ENCODE measurements at places on chromosomes 4 and X. TPM values are rescaled to one million over a fixed set of nuclear protein-coding genes. Genes with fewer than 3 reads are reported as not detected.

The GRPEL1 gene
- total RNA-seq: 74.2 TPM

The GLRA3 gene
- total RNA-seq: not detected

The CHST7 gene
- total RNA-seq: 4.1 TPM

The ANK2 gene
- total RNA-seq: 8.8 TPM

The CXCL11 gene
- 0.68 TPM for total RNA-seq

The HS6ST2 gene
- total RNA-seq: 14.0 TPM

The JAKMIP1 gene
- total RNA-seq: not detected

The TKTL1 gene
- total RNA-seq: not detected

The CLNK gene
- total RNA-seq: not detected
